Fibroblast of lung (primary cell): ENCODE measurements at places on chromosomes 12 and 14.

GRCh38 chr12:57460841-57461275 lies 1.3 kb downstream of the GLI1 start:
- no peak for DNase-seq

DNA sequence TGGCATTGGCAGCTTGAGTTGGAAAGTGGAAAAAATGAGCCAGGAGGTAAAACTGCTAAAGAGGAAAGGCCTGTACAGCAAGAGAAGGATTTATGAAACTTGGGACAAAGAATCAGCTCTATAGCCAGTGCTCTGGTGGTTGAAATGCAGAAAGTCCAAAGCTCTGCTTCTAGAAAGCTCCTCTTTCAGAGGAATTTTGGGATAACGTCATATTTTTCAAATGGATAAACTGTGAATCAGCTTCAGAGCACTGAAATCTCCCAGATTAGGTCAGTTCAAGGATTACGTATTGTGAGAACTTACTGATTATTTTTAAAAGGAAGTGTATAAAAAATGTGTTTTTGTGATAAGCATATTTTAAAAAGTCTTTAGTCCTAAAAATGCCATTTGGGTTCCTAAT lies 203.1 kb upstream of the CNOT2 start:
- peak; percentile 50 for DNase-seq

GRCh38 chr12:131701705-131702572 lies 9.0 kb upstream of the SFSWAP start:
- no peak for DNase-seq

GRCh38 chr12:71162832-71163763 lies 5.3 kb upstream of the TSPAN8 start:
- no peak for DNase-seq

DNA sequence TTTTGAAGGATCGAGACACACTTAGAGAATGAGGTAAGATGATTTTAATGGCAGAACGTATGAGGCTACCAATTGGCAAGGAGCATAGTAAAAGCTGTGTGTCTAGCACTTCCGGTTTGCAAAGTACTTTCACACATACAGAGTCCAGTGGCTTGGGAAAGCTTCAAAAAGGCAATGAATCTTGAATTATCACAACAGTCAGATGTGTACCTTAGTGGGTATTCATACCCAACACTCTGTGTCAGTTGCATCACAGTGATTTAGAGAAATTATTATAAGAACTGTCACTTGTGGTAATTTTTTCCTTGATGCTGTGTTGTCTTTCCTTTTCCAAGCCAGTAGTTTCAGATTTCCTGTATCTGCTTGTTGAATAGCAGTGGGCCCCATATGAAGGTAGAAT lies 424.1 kb downstream of the PCNX1 start:
- no peak for DNase-seq

GRCh38 chr12:113980537-113981337 lies 14.6 kb upstream of the RBM19 start:
- peak; percentile 82 for DNase-seq

GRCh38 chr12:59834659-59835474 lies 239.0 kb downstream of the SLC16A7 start:
- DNase-seq = peak; percentile 67

GRCh38 chr14:99951085-99951484 lies 114.1 kb upstream of the EVL start:
- no peak for DNase-seq

- DNase-seq = no peak
Observed at GRCh38 chr12:24952389-24952788, 3.5 kb upstream of the BCAT1 start.

DNA sequence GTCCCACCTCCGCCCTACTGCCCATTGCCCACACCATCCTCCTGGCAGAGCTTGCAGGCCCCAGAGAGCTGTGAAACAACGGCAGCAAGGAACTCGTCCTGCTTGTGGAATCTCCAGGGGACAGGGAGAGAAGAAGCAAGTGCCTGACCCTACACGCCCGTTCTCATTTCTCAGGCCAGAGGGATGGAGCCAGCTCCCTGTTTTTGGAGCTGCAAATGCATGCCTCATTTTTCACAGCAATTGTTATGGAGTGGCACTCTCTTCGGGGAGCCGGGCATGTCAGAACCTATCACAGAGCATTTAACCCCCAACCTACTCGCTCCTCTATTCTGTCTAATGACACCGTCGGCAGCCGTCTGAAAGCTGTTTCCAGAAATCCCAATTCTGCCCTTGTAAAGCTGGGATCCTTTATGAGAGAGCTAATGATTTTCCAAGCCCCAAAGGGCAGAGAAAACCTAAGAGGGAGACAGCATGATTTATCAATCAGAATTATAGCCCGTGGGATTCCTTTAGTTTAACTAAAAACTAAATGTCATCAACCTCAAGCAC lies 222.3 kb upstream of the NOS1 start:
- no peak for DNase-seq

DNA sequence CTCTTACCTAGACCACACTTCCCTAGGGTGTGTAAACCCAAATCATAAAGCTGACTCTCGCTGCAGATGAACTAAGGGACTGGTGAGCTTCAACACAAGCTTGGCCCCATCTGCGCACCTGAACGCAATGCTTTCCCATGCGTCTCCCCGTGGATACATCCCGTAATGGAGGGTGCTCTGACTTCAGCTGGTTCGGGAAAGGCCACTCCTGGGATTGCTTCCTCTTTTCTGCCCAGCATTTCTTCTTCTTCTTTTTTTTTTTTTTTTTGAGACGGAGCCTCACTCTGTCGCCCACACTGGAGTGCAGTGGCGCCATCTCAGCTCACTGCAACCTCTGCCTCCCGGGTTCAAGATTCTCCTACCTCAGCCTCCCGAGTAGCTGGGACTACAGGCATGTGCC lies 27.7 kb upstream of the ETFBKMT start:
- DNase-seq = no peak

GRCh38 chr12:116458492-116458891 lies 100.7 kb upstream of the MAP1LC3B2 start:
- DNase-seq = no peak

DNA sequence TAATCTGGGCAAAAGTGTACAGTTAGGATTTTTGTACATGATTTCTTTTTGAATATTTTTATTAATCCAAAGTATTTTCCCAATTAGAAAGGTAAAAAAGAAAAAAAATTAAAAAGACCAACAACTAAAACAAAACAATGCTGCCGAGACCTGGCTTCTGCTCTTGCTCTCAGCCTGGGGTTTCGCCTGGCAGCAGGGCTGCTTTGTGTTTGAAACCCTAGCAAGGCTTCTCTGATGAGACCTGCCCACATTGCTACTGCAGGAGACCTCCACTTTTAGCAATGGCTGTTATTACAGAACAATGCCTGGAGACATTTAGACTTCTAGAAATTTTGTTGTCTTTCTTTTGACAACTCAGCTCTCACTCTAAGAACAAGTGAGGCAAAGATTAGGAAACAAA lies 1153.0 kb upstream of the TMEM132C start:
- no peak for DNase-seq

DNA sequence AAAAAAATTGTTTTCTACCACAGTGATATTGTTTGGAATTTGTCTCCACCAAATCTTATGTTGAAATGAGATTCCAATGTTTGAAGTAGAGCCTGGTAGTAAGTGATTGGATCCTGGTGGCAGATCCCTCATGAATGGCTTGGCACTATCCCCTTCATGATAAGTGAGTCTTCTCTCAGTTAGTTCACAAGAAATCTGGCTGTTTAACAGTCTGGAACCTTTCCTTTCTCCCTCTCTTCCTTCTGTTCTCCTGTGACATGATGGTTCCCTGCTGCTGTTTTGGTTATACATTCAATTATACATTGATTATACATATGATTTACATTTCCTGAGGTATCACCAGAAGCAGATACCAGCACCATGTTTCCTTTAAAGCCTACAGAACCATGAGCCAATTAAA lies 442.2 kb downstream of the SLC6A15 start:
- DNase-seq = no peak

- DNase-seq = peak; percentile 15
Observed at GRCh38 chr12:81332054-81332453, 254.2 kb downstream of the ACSS3 start.

DNA sequence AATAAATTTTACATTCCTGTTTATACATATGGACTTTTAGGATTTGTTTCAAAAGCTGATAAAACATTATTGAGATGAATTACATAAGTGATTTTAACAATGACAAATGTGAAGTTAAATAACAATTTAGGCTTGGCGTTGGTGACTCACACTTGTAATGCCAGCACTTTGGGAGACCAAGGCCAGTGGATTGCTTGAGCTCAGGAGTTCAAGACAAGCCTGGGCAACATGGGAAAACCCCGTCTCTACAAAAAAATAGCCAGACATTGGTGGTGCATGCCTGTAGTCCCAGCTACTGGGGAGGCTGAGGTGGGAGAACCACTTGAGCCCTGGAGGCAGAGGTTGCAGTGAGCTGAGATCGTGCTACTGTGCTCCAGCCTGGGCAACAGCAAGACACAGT lies 7.4 kb downstream of the ACOT2 start:
- no peak for DNase-seq

DNA sequence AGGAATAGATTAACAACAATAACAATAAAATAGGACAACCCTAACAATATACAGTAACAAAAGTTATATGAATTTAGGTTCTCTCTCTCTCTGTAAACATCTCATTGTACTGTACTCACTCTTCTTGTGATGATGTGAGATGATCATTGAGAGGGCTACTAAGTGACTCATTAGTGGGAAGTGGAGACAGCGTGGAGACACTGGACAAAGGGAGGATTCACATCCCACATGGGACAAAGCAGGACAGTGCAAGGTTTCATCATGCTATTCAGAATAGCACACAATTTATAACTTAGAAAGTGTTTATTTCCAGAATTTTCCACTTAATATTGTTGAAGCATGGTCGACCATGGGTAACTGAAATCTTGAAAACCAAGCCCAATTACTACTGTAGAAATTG lies 26.0 kb upstream of the SPATA7 start:
- no peak for DNase-seq

DNA sequence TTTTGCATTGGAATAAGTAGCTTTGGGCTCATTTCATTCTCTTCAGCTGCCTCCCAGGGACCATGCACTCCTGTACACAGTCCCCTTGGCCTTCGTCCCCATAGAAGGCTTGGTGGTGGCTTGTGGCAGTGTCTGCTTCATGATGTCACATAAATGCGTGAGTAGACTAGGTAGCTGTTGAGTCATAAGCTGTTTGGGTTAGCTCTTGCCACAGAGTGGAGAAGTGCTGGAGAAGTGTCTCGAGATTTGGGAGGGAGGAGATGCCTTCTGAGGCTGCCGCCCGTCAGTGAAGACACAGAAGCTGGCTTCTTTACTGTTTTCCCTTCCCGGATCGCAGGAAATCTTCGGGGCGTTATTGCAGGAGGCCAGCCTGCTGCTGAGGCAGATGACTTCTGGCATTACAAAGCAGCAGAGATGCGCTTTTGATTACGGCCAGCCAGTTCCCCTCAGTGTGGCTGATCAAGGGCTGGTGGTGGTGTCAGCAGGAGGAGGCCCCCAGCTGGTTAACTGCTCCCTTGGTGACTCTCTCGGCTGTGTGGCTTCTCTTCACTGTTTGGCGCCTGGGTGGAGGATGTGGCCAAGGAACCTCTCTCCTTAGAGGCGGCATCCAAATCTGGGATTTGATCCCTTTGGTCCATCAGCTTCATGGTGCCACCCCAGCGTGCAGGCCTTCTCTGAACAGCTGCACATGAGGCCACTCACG lies 67.6 kb downstream of the AACS start:
- DNase-seq = peak; percentile 33

DNA sequence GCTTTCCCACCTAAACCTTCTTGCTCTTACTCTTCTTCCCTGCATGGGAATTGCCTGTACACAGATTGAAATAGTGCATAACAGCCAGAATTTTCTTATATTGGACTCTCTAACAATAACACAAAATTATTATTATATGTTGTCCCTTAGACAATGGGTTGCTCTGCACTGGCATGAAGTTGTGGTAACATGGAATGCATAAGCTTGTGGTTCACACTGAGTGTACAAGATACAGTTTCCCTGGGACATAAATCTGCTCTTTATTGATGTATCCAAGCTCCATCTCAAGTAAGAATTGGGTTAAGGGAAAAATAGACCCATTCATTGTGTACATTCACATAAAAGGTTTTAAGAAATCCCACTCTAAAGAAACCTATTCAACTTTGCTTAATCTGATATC lies 114.4 kb upstream of the NTF3 start:
- peak; percentile 12 for DNase-seq

GRCh38 chr14:34888186-34888585 lies 13.0 kb upstream of the BAZ1A start:
- DNase-seq = no peak

DNA sequence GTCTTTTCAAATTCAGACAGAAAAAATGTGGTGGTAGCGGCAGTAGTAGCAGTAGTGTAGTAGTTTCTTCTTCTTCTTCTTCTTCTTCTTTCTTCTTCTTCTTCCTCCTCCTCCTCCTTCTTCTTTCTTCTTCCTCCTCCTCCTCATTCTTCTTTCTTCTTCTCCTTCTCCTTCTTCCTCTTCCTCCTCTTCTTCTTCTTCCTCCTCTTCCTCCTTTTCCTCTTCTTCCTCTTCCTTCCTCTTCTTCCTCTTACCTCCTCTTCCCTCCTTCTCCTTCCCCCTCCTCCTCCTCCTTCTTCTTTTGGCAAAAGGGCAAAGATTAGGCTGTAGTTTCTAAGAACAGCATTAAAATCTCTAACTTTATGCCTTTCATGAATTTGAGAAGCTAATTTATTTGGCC lies 59.6 kb upstream of the INSM2 start:
- no peak for DNase-seq

- DNase-seq = no peak
Observed at GRCh38 chr12:62827042-62827441, 107.9 kb downstream of the PPM1H start.
